Gastrocnemius medialis (tissue), 4 donors: ENCODE measurements at places on chromosomes 16 and 17. TPM values are rescaled to one million over a fixed set of nuclear protein-coding genes. Genes with fewer than 3 reads are reported as not detected.

The ZNF597 gene
- 0.81 TPM for total RNA-seq

DNA sequence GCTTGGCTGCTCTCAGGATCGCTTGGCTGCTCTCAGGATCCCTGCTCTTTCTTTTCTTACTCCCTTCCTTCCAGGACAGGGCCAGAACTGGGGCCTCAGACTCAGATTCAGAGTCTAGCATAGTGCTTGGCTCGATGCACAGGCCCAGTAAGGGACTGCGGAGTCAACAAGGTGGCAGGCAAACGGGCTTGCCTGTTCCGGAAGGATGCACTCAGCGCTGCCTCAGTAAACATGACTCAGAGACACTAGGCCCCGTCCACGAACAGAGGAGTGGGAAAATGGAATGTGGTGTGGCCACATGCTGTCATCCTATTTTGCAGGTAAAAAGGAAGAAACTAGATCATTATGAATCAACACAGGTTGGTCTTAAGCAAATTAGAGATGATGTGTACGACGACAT, 9.8 kb downstream of the SPHK1 start:
- no peak for DNase-seq

GRCh38 chr17:21171309-21171922, 42.5 kb downstream of the TMEM11 start:
- DNase-seq, result no peak

DNA sequence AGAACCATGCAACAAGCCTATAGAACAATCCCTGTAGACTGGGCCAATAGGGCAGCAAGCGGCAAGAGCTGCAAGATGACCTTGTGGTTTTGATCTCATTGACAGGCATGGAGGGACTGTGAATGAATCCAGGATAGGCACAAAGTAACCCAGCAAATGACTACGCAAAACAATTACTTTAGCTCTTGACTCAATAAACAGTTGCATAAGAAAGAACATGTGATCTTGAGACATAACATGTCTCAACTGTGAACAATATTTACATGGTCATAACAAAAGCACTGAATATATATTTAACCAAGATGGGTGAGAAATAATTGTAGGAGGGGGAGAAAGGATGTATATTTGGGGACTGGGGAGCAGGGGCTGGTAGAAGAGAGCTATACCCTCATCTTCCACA, 313.7 kb upstream of the CDH5 start:
- DNase-seq, result no peak

GRCh38 chr16:61569028-61569427, 467.2 kb downstream of the CDH8 start:
- no peak for DNase-seq

- DNase-seq, result peak; percentile 24
Measured at GRCh38 chr16:66580605-66581209, 1.4 kb downstream of the CMTM2 start.

- no peak for DNase-seq
Measured at GRCh38 chr17:82329683-82330321, 3.8 kb downstream of the SECTM1 start.

GRCh38 chr16:58582971-58583765, 46.5 kb downstream of the CNOT1 start:
- DNase-seq, result no peak

GRCh38 chr16:4899474-4899846, 37.5 kb downstream of the PPL start:
- no peak for DNase-seq
